ENCODE measurements at places on chromosomes 11 and 22. TPM values are rescaled to one million over a fixed set of nuclear protein-coding genes. Genes with fewer than 3 reads are reported as not detected.

FADS3 gene
- total RNA-seq: 13.4 TPM

LRRC56 gene
- total RNA-seq: 0.08 TPM

C11orf91 gene
- total RNA-seq: 0.35 TPM

SLC43A3 gene
- total RNA-seq: not detected

C11orf97 gene
- not detected for total RNA-seq

CARD16 gene
- total RNA-seq: not detected

BATF2 gene
- total RNA-seq: 3.9 TPM

OR5J2 gene
- total RNA-seq: not detected

KDELR3 gene
- total RNA-seq: 18.9 TPM

TOP3B gene
- total RNA-seq: 28.5 TPM

ZNF408 gene
- 12.5 TPM for total RNA-seq

ANGPTL5 gene
- total RNA-seq: not detected

HIC2 gene
- total RNA-seq: 13.7 TPM

Measured in HepG2 (cell line).